ENCODE measurements at places on chromosomes 7 and 10.

DNA sequence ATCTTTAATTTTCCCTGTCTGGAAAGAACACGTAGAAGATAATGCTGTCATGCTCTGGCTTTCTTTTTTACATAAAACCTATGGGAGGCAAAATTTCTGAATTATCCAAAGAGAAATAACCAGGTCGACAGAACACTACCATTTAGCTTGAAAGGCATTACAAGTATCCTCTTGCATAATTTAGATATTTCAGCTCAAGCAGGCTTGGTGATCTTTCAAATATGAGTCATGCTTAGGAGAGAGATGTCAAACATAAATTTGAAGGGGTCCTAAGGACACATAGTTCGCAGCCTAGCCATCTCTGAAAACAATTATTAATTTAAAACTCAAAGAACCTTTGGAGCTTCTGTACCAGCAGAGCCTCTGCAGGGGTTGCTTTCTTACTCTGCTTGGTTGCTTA is 100.9 kb downstream of the FAS start:
- H3K27me3 ChIP-seq = no peaks in the 10 kb centered on the region
- H3K36me3 ChIP-seq = no peaks in the 10 kb centered on the region
- H3K4me1 ChIP-seq = no peaks in the 10 kb centered on the region
- no peak overlapping the region for H3K4me3 ChIP-seq

- no peak for DNase-seq
- H3K4me3 ChIP-seq = no peak overlapping the region
- H3K4me1 ChIP-seq = no peaks in the 10 kb centered on the region
- no peak overlapping the region for H3K27ac ChIP-seq
- no peaks in the 10 kb centered on the region for H3K36me3 ChIP-seq
- no peaks in the 10 kb centered on the region for H3K27me3 ChIP-seq
These were observed 1.1 kb downstream of the ADRA2A start for GRCh38 chr10:111077785-111078504.

- no peak overlapping the region for H3K4me3 ChIP-seq
- H3K36me3 ChIP-seq = no peaks in the 10 kb centered on the region
- H3K4me1 ChIP-seq = no peaks in the 10 kb centered on the region
- DNase-seq = no peak
These were observed 78.9 kb downstream of the LRRC17 start for GRCh38 chr7:102991540-102992214.

GRCh38 chr10:19889256-19889655 is 73.0 kb downstream of the PLXDC2 start:
- no peak for DNase-seq
- no peak overlapping the region for H3K27ac ChIP-seq
- H3K4me3 ChIP-seq = no peak overlapping the region
- H3K36me3 ChIP-seq = no peaks in the 10 kb centered on the region
- H3K4me1 ChIP-seq = no peaks in the 10 kb centered on the region

DNA sequence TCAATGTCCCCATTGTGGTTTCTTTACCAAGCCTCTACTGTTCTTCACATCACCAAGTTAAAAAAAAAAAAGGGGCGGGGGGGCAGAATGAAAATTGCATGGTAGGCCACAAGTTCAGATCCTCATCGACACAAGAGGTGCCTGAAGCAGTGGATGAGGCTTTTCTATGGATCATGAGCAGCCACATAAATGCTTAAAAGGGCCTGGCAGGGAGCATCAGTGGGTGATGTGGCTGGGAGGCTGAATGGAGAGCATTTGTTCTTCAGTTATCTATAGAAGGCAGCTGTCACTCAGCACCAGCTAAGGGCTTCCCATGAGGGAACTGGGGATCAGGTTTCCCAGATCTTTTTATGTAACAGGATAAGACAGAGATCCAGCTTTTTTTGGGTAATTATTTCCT is 117.9 kb downstream of the CFTR start:
- H3K27ac ChIP-seq = no peak overlapping the region
- H3K4me1 ChIP-seq = no peaks in the 10 kb centered on the region
- no peak for DNase-seq
- no peaks in the 10 kb centered on the region for H3K36me3 ChIP-seq
- no peak overlapping the region for H3K4me3 ChIP-seq
- no peaks in the 10 kb centered on the region for H3K27me3 ChIP-seq

DNA sequence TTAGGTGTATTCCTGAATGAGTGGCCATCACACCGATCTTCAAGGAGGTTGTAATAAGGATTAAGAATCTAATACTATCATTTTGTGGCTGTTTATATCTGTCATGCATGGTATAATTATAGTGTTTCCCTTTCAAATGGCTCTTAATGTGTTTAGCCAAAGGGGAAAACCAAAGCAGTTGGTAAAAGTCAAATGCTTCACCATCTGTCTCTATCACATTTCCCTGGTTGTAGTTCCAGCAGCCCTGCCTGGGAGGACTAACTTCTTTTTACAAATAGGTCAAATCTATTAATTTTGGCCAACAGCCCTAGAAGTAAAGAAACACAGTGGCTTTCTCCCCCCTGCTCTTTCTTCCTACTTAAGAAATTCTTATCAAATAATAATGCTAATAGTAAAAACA is 56.7 kb downstream of the ZNF365 start:
- no peak overlapping the region for H3K27ac ChIP-seq
- DNase-seq = no peak
- no peaks in the 10 kb centered on the region for H3K4me1 ChIP-seq
- H3K36me3 ChIP-seq = no peaks in the 10 kb centered on the region

- H3K36me3 ChIP-seq = no peaks in the 10 kb centered on the region
- H3K4me3 ChIP-seq = no peak overlapping the region
- H3K4me1 ChIP-seq = no peaks in the 10 kb centered on the region
- DNase-seq = no peak
These were observed 64.4 kb downstream of the ITGB8 start for GRCh38 chr7:20395104-20395503.

DNA sequence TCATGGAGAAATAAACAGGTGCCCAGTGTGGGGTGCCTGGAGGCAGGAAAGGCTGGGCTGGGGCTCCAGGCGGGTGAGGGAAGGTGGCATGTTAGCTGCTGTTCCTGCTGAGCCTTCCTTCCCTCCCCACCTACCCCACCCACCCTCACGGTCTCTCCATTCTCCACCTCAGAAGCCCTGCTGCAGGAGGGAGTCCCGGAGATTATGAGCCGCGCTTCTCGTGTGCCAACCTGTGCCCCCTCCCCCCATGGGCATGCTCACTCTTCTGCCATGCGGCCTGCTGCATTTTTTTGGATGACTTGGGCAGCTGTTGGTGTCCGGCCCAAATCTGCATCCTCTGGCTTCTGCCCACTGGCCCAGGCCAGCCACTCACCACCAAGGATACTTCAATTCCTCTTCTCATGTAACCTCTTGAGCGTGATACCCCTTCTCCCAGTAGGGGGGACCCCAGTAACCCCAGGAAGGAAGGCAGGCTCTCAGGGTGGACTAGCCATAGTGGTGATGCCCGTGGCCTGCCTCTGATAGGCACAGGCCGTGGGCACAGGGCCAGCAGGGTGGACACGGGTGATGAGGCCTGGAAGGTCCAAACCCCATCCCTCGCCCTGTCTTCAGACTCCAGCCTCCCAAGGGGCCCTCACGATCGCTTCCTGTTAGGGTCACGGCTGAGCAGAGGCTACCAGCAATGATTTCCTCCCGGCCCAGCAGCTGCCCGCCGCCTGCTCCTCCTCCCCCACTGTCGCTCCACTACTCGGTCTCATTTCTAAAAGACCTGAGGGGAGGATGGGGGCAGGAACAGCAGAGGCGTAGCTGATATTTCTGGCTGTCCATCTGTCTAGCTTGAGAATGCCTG is 27.8 kb downstream of the UNC5B start:
- H3K4me3 ChIP-seq = no peak overlapping the region
- H3K27me3 ChIP-seq = no peaks in the 10 kb centered on the region
- H3K4me1 ChIP-seq = no peaks in the 10 kb centered on the region
- no peak for DNase-seq

DNA sequence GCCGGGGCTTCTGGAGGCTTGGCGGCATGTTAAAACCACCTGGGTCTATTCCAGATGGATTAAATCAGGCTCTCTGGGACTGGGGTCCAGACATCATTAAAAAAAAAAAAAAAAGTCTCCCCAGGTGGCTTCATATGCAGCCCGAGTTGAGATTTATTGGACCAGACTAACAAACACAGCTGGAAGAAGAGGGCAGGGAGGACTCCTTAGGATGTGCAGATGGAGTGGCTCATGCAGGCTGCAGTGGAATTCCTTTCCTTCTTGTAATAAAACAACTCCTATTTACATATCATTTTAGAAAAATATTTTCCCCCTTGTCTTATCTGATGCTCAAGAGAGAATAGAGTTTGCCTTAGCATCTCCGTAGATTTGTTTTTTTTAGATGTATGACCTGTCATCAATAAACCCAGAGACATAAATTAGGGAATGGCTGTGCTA is 238.1 kb downstream of the CAMK1D start:
- no peak for DNase-seq
- H3K27ac ChIP-seq = no peak overlapping the region

DNA sequence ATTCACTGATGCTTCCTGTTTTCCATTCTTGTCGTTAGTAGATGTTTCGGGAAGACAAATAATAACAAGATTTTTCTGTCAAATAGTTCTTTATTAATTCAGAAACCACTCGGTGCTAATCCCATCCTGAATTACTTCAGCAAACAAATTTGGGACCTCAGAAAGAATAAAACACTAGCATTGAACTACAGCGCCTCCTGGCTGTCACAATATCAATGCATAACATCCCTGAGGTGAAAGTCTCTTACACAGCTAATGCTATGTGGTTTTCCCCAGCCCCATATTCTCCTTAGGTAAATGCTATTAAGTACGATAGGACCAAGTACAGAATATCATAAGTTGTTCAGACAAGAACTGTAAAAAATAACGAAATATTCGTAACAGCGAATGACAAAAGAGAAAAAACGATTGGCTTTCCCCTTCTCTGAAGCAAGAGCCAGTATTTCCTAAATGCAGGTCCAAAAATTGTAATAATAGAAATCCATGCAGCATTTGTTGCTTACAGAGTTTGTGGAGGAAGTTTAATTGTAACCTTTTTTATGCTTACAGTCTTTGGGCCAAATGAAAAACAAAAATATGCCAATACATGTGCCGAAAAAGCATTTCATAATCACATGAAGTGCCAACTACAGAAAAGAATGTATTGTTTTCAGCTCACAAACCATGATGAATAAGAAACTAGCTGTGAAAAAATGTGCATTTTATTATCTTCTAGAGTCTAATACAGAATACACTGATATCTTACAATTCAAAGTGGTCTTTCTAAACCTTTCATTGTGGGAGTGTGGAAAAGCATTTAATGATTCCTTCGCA is 47.3 kb downstream of the MYPN start:
- H3K4me3 ChIP-seq = no peak overlapping the region
- no peaks in the 10 kb centered on the region for H3K27me3 ChIP-seq
- H3K4me1 ChIP-seq = no peaks in the 10 kb centered on the region
- DNase-seq = peak; percentile 83
- H3K36me3 ChIP-seq = no peaks in the 10 kb centered on the region
- no peak overlapping the region for H3K27ac ChIP-seq

- H3K4me3 ChIP-seq = no peak overlapping the region
- DNase-seq = no peak
- H3K4me1 ChIP-seq = no peaks in the 10 kb centered on the region
- no peaks in the 10 kb centered on the region for H3K36me3 ChIP-seq
- H3K27me3 ChIP-seq = no peaks in the 10 kb centered on the region
These were observed 612.9 kb downstream of the DNAJB6 start for GRCh38 chr7:157949711-157950110.

- H3K27ac ChIP-seq = no peak overlapping the region
- no peaks in the 10 kb centered on the region for H3K4me1 ChIP-seq
- H3K4me3 ChIP-seq = no peak overlapping the region
- no peak for DNase-seq
- H3K36me3 ChIP-seq = peaks cover 9% of the 10 kb centered on the region
These were observed 103.9 kb downstream of the IDE start for GRCh38 chr10:92470026-92470425.

GRCh38 chr10:127736222-127736914 is 617 bp upstream of the FOXI2 start:
- H3K4me3 ChIP-seq = no peak overlapping the region
- H3K27ac ChIP-seq = no peak overlapping the region
- no peaks in the 10 kb centered on the region for H3K36me3 ChIP-seq
- H3K27me3 ChIP-seq = no peaks in the 10 kb centered on the region

GRCh38 chr7:122315507-122316466 is 11.2 kb upstream of the FEZF1 start:
- no peaks in the 10 kb centered on the region for H3K36me3 ChIP-seq
- DNase-seq = no peak
- no peak overlapping the region for H3K4me3 ChIP-seq
- no peak overlapping the region for H3K27ac ChIP-seq

DNA sequence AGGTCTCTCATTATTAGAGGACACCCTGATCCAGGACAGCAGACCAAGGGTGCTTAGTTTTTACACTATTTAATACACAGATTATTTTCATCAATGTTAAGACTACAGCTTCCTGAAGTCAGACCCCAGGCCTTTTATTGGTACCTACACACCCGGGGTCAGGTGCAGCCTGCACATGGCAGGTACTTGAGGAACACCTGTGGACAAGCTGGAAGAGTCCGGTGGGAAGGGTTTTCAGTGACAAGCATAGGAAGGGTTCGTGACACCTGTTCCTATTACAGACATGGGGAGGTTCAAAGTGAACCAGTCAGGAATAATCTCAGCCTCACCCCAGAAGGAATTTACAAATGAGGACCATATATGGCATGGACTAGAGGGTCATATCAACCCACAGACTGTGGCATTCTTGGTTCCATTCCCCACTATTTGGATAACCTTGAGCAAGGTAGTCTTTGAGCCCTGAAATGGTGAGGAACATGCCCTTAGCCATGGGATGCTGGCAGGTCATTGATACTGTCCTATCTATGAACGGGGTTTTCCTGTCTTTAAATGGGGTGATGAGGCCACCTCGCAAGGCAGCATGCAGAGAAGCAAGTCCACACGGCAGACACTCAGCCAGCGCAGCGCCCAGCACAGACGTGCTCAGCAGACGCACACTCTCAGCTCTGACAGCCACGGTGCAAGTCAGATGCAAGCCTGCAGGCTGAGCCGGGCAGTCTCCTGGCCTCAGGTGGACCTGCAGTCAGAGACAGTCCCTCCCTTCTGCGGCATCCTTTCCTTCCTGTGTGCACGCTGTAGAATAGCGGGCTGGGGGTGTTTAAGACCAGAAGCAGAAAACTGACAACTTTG is 624.9 kb downstream of the PTPRN2 start:
- H3K27ac ChIP-seq = no peak overlapping the region
- H3K4me3 ChIP-seq = no peak overlapping the region
- H3K4me1 ChIP-seq = no peaks in the 10 kb centered on the region
- no peaks in the 10 kb centered on the region for H3K36me3 ChIP-seq
- DNase-seq = no peak

GRCh38 chr7:21076054-21076453 is 289.4 kb upstream of the SP8 start:
- no peak overlapping the region for H3K27ac ChIP-seq
- H3K36me3 ChIP-seq = no peaks in the 10 kb centered on the region
- DNase-seq = no peak

- H3K27me3 ChIP-seq = no peaks in the 10 kb centered on the region
- no peak for DNase-seq
- no peaks in the 10 kb centered on the region for H3K4me1 ChIP-seq
- H3K27ac ChIP-seq = no peak overlapping the region
These were observed 157.1 kb upstream of the PRKCQ start for GRCh38 chr10:6737080-6737641.

GRCh38 chr10:100346765-100347567 is at the start of gene SCD:
Gene SCD, plus strand, starts transcription at chr10:100347233. Its CDS starts 272 bp downstream, at chr10:100347505.
- H3K4me3 ChIP-seq = peak within 1 kb of the TSS; percentile 84
- H3K27ac ChIP-seq = peak within 1 kb of the TSS; percentile 94
- H3K4me1 ChIP-seq = peaks cover 50% of the 10 kb centered on the region
- peak; percentile 99 for DNase-seq

All from Karpas-422 (cell line).